ENCODE measurements at places on chromosomes 5 and 9.

- no peak for DNase-seq
Measured at GRCh38 chr9:28735738-28736342, 1162.6 kb upstream of the C9orf72 start.

DNA sequence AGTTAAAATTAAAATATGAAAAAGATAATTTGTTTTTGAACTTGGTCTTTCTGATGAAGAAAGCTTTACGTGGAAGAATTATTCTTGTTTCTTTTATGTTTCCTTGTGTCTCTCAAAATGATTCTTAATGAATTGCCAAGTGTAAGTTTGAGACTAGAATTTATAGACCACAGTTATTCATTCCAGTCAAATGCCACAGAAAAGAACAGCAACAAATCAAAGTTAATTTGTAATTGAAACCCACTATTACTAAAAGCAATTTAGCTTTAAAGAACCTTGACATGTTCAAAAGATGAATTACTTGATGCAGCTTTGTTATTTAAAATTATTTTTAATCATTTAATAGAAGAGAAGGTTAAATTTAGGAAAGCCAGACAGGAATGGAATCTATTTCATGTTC is 1277.7 kb upstream of the NUDT12 start:
- DNase-seq = no peak

DNA sequence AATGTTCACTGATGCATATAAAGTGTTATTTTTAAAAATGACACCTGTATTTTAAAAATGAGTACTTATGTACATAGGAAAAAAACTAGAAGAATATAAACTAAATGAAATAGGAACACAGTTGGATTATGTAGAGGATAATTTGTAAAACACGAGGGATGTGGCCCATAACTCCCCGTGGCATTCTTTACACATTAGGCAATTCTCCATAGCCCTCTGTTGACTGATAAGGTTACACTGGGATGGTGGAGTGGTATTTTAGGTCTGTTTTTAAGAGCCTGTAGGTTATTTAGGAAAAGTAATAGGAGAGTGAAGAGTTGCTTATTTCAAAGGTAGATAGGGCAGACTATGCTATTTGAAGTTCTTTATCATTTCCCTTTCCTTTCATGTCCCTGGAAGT is 1.8 kb downstream of the CAVIN4 start:
- DNase-seq = no peak

DNA sequence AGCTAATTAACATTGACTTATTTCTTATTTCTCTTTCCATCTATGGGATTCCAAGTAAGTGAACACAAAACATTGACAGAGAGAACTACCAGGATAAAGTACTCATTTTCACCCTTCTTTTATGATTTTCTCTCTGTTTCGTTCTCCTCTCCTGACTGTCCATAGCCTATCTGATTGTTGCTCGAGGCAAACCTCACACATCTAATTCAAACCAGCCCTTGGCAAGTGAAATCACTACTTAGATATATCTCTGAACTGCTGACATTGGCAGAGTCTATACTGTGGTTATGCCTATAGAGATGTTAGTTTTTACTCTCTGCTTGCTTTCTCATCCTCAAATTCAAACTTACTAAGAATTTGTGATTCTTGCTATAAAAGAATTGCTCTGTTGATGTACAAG is 248.8 kb downstream of the ISL1 start:
- no peak for DNase-seq

DNA sequence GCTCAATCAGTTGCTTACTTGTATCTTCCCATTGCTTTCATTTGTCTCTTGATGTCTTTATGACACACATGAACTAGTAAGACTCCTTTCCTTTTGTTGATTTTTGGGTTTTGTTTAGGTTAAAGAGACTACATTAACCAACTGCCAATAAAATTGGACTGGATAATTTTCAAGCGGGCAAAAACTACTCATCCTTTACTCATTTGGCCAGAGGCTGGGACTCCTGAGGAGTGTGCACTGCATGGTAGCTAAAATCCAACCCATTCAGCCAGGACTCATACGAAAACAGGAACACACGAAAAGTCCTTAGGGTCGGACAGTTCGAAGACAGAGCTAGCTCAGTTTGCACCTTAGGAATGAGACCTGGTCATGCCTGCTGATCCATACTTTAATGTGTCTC is 6.0 kb downstream of the SLC46A2 start:
- no peak for DNase-seq

DNA sequence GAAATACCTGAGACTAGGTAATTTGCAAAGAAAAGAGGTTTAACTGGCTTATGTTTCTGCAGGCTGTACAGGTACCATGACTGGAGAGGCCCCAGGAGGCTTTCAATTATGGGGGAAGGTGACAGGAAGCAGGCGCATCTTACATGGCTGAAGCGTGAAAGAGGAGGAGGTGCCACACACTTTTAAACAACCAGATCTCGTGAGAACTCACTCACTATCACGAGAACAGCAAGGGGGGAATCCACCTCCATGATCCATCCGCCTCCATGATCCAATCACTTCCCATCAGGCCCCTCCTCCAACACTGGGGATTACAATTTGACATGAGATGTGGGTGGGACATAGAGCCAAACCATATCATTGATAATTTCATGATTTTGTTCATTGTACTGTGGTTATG is 2.5 kb upstream of the MED27 start:
- no peak for DNase-seq

GRCh38 chr9:113245894-113246293 is 24.6 kb downstream of the SLC31A1 start:
- DNase-seq = no peak

- no peak for DNase-seq
Measured at GRCh38 chr5:142627383-142628217, 58.3 kb downstream of the FGF1 start.

DNA sequence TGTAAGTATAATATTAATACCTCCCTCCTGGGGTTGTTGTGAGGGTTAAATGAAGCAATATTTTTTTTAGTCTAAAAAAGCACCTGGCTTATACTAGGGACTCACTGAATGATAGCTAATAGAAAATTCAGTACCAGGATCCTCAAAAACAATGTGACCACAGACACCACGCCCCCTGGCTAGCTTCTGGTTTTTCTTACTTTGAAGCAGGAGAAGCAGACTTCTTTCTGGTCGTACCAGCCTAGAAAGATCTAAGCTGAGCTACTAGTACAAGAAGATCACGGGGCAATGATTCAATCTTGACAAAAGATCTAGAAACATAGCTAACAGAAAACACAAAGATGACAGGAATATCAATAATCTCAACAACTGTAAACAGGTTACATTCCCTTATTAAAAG is 218.5 kb upstream of the SLC30A5 start:
- no peak for DNase-seq

- DNase-seq = no peak
Measured at GRCh38 chr5:9927106-9927505, 297.0 kb upstream of the TAS2R1 start.

- DNase-seq = peak; percentile 18
Measured at GRCh38 chr9:129834489-129835127, 467 bp downstream of the C9orf78 start.

DNA sequence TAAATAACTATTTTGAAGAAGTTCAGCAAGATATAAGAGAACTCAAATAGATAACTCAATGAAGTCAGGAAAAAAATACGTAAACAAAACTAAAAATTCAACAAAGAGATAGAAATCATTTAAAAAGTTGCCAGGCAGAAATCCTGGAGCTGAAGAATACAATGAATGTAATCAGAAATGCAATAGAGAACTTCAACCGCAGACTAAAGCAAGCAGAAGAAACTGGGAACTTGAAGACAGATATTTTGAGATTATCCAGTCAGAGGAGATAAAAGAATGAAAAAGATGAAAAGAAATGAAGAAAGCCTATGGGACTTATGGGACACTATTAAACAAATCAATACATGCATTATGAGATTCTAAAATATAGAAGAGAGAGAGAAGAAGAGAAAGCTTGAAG is 129.1 kb upstream of the LPAR1 start:
- no peak for DNase-seq

DNA sequence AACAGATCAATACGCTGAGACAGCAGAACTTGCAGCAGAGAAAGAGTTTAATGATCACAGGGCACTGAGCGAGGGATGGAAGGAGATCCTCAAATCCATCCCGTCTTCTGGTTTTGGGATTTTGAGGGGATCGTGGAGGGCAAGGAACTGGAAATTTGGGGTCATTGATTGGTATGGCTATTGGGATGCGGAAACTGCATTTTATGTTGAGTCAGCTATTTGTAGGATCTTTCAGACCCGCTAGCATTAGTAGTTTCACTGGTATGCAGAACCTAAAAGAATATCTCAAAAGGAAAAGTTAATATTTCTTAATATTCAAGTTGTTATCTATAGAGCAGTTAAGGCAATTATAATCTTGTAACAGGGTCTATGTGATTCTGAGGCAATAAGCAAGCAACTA is 771.7 kb upstream of the CTNND2 start:
- DNase-seq = no peak

GRCh38 chr5:62065050-62065449 is 241.0 kb upstream of the KIF2A start:
- peak; percentile 5 for DNase-seq

DNA sequence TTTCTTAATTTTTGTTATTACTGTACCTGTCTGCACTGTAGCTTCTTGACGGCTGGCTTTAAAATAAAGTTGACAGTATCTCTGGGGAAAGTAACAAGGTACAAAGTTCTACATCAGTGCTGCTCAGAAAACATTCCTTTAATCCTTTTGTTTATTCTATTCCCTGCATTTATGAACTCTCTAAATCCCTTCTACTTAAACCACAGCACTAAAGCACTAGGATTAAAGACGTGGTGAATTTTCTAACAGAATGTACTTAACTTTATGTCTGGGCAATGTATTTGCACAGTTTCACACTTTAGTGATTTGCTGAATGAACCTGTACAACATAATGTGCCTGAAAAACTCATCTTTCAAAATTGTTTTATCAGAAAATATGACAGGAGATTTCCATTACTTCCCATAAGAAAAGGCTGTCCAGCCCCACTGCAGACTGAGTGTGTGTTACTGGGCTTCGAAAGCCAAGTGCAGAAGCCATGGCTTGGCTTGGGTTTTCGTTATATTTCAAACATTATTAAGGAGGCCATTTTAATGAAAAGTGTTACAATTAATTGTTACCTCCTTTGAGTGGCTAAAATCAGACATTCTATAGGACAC is 43.8 kb downstream of the LHFPL2 start:
- DNase-seq = no peak

GRCh38 chr5:40569546-40570270 is 110.0 kb upstream of the PTGER4 start:
- DNase-seq = no peak

GRCh38 chr9:119675951-119676350 is 306.7 kb upstream of the BRINP1 start:
- no peak for DNase-seq

DNA sequence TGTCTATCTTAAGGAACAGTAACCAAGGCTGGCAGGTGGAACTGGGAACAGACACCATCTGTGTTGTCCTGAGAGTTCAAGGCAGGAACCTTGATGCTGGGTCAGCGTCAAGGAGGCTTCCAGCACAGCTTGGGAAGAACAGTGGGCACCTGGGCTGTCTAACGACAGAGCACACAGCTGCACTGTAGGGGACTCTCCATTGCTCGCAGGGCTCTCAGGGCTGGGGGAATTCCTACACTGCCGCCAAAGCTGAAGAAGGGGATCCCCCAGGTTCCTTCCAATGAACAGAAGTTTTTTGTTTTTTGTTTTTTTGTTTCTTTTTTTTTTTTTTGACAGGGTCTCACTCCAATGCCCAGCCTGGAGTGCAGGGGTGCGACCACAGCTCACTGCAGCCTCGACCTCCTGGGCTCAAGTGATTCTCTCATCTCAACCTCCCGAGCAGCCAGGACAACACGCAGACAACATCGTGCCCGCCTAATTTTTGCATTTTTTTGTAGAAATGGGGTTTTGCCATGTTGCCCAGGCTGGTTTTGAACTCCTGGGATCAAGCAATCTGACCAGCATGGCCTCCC is 81.9 kb downstream of the PTPN3 start:
- no peak for DNase-seq

DNA sequence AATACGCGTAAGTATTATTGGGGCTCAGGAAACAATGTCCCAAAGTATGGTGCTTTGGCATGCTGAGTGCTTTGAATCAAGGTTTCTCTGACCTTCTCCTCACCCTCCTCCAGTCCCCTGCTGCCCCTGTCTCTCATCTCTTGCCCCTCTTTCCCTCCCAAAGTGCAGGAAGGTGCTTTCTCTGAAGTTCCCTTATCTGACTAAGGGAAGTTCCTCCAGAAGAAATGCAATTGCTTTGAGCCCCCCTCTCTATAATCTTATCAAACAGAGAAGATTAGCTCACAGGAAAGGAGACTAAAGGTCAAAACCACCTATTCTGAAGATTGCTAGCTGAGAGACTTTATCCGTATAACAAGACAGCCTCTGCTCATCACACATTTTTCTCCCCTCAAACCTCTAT is 288.1 kb downstream of the ARL15 start:
- DNase-seq = no peak

DNA sequence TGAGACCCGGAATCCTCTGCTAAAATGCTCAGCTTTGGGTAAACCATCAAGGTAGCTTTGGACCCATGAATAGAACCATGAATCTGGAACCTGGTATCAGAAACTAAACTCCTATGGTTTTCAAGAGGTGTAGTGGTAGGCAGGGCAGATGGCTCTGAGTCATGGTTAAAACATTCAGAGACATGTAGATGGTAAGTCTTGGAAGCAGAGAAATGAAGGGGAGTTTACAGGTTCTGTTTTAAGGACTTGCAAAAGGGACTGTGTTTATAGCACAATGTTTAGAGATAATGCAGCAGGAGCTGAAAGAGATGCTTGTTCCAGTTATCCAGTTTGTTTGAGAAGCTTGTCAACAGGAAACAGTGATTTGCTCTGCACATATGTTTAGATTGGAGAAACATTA is 36.0 kb upstream of the FBN2 start:
- DNase-seq = no peak

DNA sequence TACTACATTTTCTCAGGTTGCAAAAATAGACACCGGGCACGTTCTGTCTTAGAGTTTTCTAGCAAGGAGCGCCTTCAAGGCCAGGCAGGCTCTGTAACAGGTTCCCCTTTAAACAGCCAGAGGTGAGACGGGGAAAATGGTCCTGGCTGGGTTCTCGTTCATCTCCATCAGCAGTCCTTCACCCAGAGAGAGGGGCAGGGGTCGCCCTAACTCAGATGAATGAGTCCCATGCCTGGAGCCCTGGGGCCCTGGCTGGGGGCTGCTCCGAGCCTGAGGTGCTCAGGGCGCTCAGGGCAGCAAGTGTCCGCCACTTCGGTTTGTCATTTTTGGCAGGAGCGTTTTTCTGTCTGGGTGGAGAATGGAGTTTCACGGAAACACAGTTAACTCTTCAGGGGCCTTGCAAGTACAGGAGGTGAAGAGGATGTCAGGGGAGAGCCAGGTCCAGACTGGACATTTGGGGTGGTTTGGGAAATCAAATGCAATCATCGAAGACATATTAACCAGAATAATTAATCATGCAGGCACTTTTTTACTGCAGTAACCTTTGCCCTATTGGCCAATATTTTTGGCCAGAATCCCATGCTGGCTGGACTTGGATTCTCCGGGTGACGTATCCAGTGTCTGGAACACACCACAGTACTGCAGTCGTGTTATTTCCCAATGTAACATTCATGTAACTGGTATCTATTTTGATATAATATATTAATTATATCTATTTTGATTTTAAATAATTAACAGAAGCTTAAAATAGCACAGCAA is 2.9 kb downstream of the NTNG2 start:
- no peak for DNase-seq

Data from GF-D8 (cell line).